ENCODE measurements at places on chromosomes 2 and 18. TPM values are rescaled to one million over a fixed set of nuclear protein-coding genes. Genes with fewer than 3 reads are reported as not detected.

DNA sequence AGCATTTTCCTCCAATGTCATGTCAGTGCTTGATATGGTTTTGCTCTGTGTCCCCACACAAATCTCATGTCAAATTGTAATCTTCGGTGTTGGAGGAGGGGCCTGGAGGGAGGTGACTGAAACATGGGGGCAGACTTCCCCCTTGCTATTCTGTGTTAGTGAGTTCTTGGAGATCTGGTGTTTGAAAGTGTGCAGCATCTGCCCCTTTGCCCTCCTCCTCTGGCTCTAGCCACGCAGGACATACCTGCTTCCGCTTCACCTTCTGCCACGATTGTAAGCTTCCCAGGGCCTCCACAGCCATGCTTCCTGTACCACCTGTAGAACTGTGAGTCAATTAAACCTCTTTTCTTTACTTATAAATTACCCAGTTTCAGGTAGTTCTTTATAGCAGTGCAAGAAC is 118.7 kb downstream of the NOL10 start:
- no peak for DNase-seq

GRCh38 chr2:144364944-144365738 is 154.8 kb downstream of the ZEB2 start:
- no peak for DNase-seq

DNA sequence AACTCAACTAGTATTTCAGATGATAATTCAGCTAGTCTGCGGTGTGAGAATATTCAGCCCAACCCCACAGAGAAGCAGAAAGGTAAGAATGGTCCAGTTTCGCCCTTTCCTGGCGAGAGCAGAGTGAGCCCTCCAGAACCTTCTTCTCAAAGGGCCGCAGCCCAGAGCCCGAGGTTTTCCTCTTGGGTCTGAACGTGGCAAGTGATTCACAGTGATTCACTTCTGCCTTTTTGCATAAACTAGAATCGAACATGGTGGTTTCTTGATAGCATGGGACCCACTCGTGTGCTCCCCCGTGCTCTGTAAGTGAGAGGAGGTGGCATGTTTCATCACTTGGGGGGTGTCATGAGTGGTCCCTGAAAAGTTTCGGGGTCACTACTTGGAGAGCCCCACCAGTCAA is 24.2 kb downstream of the TRAF3IP1 start:
- DNase-seq: no peak

DNA sequence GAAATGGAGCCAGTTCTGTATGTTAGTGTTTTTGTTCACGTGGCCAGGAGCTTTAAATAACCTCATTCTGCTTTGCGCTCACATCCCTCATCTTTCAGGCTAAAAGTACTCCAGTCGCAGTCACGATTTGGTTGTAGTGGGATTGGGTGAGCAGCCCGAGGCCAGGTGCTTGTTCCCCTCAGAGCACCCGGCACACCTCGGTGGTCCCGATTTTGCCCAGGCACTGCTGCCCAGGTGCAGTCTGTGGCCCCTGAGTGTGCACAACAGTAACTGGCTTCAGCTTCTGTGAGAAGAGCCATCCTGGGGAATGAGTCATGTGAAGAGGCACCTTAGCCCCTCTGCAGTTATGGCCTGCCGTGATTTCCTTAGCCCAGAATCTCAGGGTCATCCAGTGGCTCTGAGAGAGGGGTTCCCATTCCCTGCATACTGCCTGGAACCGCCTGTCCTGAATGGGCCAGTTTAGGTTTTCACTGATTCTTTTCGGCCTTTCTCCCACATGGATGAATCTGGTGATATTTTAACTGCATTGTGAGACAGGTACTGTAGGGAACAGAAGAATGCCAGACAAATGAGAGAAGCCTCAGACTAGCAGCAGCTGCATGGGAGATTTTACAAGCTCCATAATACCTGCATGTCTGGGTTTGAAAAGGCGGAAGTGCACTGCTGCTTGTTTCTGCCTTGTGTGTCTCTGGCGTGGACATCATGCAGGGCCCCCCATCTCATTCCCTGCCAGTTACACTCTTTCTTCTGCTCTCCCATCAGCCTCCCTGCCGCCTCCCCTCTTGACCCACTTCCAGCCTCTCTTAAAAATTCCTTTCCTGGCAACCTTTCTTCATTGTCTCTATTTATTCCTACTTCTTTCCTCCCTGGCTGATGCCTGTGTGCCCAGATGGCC is 33.5 kb downstream of the IMPA2 start:
- no peak for DNase-seq

- no peak for DNase-seq
Measured at GRCh38 chr2:190107409-190107808, 44.9 kb upstream of the MSTN start.

GRCh38 chr2:145161656-145162055 is 641.7 kb upstream of the ZEB2 start:
- no peak for DNase-seq

DNA sequence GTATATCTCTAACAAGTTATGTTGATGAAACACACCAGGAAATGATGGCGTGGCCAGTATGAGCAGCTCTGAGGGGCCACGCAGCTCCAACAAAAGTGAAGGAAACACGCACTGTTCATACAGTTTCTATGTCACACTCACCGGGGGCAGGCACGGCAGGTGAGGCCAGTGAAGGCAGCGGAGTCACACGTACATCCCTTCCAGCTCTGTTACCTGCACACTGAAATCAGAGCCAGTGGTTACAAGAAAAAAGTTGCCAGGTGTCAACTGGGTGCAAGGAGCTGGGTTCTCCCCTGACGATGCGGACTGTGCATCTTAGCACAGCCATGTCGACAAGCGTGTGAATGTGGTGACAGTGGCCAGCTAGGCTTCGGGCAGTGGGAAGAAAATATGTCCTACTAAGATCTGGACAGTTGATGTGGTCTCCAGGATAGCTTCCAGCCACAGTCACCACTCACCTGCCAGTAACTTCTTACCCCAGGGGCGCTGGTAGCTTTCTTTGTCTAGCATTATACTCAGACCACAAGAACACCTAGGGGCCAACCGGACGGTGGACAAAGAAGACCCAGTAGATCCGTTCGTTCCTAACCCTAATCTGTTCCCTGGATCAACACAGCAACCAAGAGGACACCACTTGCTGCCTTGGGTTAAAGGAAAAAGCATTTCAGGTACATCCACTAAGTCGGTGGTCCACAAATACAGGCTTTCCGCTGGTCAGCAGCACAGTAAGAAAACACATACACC is 10.1 kb downstream of the HJURP start:
- DNase-seq: no peak

DNA sequence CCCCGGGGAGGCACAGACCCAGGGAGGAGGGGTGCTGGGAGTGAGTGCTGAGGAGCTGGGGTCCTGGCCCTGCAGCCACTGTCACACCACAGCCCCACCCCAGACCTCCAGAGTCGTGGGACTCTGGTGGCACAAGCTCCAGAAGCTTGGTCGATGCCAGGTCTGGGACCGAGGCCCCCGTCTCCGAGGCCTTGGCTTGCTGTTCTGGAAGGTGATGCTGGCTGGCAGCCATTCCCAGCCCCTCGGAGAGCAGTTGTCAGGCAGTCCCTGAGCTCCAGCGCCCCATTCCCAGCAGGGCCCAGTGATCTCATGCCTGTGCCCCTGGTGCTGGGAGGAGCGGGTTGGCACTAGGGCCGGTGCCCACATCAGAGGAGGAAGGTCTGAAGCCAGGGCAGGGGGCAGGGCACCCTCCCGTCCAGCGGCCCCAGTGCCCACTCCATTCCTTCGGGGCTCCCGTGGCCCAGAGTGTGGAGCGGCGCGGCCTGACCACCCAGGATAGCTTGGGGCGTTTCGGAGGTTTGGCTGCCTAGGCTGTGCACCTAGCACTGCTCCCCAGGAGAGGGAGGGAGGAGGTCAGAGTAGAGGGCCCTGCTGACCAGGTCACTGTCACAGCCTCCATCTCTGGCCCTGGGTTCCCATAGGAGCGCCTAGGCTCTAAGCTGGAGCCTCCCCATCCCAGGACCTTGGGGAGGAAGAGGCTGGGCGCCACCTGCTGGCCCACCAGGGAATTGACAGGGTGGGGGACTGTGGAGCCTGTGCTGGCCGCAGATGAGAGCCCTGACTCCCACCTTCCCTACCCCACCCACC is 16.8 kb upstream of the ALPI start:
- DNase-seq: no peak

GRCh38 chr2:41377837-41378236 is 670.0 kb upstream of the PKDCC start:
- no peak for DNase-seq

GRCh38 chr2:171652416-171652785 is 34.9 kb upstream of the DYNC1I2 start:
- DNase-seq: no peak

RELCH gene
- 41.1 TPM for polyA plus RNA-seq

TMEM247 gene
- not detected for polyA plus RNA-seq

FBXO36 gene
- 7.0 TPM for polyA plus RNA-seq

KIAA2012 gene
- polyA plus RNA-seq: 0.11 TPM

NAT8 gene
- polyA plus RNA-seq: 27.5 TPM

Measured in right renal cortex interstitium (tissue), 3 donors.